ENCODE measurements at places on chromosomes 4 and X.

GRCh38 chrX:118521435-118521834 is 25.8 kb downstream of the DOCK11 start:
- DNase-seq, result no peak

GRCh38 chr4:129113434-129113833 is 17.5 kb downstream of the C4orf33 start:
- DNase-seq, result no peak

DNA sequence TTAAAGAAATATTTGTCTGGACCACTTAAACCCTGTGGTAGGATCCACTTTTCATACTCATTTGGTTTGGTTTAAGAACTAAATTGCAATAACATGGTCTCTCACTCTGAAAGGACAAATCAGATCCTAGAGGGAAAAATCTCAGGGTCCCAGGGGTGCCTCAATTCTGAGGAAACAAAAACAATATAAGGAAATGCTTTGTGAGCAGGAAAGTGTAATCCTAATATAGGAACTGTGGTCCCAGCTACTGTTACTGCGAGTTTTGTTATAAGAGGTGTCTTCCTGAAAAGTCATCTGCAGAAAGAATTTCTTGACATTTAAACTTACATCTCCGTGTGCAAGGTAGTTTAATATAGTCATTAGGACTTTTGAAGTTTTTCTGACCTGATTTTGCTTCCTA is 420.1 kb upstream of the LCORL start:
- no peak for DNase-seq

DNA sequence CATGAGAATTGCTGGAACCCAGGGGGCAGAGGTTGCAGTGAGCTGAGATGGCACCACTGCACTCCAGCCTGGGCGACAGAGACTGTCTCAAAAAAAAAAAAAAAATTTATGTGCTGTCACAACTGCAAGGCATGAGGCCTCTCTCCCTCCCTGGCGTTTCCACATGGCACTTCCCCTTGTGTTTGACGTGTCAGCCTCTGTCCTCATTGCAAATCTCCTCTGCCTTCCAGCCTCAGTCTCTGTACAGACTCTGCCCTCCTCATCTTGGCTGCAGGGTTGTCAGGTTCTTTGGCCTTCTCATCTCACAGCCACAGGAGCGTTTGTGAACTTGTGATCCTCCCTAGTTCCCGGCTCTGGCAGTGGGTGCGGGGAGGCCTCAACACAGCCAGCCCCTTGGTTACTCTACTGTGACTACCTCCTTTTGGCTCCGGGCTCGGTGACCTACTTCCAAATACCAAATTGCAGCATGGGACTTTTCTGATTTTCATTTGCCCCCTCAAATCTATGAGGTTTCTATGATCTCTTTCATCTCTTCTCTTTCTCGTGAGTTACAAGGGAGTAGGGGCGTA is 250.0 kb downstream of the CBR4 start:
- DNase-seq, result no peak

- peak; percentile 73 for DNase-seq
Measured at GRCh38 chr4:140372751-140373327, 607 bp upstream of the SCOC start.

GRCh38 chrX:1661048-1661921 is 46.4 kb downstream of the ASMT start:
- no peak for DNase-seq

DNA sequence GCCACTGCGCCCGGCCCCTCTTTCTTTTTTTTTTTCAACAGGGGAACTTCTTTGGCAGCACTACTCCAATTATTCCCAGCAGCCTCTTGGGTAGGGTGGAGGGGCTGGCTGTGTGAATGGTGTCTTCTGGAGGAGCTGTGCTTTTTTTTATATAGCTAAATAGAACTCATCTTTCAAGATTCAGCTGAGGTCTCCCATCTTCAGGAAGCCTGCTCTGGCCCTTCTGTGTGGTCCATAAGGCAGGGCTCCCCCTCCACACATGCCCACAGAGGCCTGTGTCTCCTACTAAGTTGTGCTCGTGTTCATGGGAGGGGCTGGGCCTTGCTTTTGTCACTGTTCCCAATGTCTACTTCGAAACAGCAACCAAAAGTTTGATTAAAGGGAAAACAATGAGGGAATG is 116.8 kb downstream of the AFAP1 start:
- DNase-seq, result no peak

- no peak for DNase-seq
Measured at GRCh38 chr4:147479786-147480185, 1.1 kb upstream of the EDNRA start.

- no peak for DNase-seq
Measured at GRCh38 chrX:143094417-143095023, 68.8 kb downstream of the SPANXN4 start.

GRCh38 chr4:48588230-48589097 is 98.4 kb downstream of the ZAR1 start:
- DNase-seq, result no peak

All from NCI-H1092 treated with DMSO at 0.1 percent for 48 hours (cell line).